ENCODE measurements at places on chromosomes 2 and 18.
A peak's percentile ranks its signal among the peaks of the same experiment; 100 is the strongest.

DNA sequence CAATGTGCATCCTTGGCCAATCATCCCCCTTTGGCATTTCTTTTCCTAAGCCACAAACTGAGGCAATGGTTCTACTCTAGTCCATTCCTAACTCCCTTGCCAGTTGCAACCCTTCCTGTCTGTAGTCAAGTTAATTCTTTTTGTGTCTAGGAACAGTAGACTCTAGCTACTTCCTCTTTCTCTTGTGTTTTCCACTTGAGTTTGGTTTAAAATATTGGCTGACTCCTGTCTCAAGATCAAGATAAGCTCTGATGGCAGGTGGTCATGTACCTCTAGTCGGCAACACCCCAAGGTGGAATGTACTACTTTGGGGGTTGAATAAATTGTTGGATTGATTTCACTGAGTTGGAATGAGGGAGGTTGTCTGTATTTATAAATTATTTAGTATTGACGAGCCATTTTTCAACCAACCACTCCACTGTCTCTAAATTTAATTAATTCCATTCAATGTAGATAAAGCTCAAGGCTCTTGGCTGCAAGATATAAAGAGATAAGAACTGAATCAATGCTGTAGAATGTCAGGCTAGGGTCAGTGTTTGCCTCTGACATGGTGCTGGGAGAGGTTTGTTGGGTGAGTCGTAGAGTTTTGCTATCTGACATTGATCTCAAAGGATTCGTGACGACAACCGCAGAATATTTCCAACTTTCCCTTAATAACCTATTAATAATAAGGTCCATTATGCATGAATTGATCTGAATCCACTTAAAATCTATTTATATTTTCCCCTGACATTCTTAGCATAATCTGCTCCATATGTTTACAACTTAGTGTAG lies 188.7 kb upstream of the APCDD1 start:
- DNase-seq: no peak

- no peak for DNase-seq
Measured at GRCh38 chr2:207223051-207223450, 57.3 kb upstream of the KLF7 start.

- DNase-seq: no peak
Measured at GRCh38 chr2:43408407-43409160, 182.2 kb upstream of the ZFP36L2 start.

GRCh38 chr2:226440127-226440918 lies 359.3 kb downstream of the IRS1 start:
- DNase-seq: no peak

DNA sequence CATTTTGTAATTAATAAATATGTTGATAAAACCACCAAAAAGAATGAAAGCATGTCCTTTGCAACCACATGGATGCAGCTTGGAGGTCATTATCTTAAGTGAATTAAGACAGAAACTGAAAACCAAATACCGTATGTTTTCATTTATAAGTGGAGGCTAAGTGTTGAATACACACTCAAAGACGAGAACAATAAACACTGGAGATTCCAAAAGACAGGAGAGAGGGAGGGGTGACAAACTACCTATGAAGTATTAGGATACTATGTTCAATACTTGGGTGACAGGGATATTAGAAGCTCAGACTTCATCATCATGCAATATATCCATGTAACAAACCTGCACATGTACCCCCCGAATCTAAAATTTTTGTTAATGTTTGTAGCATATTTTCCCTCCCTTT lies 7.0 kb downstream of the ERLEC1 start:
- no peak for DNase-seq

DNA sequence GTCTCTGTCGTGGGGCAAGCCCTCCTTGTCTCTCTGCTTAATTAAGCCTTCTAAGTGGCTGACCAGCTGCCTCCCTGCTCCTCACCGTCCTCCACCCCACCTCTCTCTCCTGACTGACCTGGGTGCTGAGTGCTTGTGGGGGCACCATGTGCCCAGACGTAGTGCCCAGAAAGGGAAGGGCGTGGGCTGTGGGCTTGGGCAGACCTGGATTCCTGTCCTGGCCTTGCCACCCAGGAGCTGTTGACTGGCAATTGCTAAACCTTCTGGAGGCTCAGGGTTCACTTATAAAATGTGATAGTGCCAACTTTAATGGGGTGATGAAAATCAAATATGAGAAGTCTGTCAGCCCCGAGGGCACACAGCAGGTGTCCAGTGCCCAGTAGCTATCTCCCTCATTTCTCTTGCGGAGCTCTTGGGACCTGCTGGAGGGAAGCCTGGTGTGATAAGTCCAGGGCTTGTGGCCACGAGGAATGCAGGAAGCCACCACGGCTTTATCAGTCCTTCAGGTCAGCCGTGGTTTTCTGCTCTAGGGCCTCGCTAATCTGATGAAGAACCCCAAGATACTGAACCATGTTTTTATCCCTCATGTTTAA lies 22.0 kb upstream of the INHBB start:
- no peak for DNase-seq

DNA sequence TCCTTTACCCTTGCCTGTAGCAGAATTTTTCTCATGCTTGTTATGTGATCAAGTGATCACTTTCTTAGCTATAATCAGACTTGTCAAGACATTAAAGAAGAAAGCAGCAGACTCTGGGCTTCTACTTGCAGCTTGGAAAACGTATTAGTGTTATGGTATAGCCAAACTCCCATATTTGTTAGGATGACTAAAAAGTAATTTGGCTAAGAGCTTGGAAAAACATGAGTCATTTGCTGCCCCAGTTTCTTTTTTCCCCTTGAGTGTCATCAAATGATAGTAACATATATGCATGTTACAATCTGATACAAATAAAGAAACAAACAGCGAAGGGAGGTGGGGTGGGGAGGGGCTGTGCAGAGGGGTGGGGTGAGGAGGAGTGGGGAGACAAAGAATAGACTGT lies 155.5 kb downstream of the IKZF2 start:
- DNase-seq: no peak

- no peak for DNase-seq
Measured at GRCh38 chr2:193679847-193680246, 1485.1 kb upstream of the TMEFF2 start.

DNA sequence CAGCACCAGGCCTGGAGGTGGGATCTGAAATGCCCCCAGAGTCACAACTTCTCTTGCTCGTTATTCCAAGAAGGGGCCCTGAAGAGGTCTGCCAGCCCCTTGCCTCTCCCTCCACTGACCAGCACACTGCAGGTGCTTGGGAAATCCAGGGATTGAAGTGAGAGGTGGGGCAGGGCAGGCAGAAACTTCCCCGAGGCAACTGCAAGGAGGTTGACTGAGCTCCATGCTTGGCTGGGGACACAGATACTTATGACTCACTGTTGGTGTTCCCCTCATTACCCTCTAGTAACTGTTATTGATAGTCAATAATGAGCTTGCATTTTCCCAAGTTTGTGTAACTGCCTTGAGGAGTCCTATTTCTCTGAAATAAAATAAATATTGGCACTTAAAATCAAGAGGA lies 47.5 kb downstream of the MARCO start:
- no peak for DNase-seq

- no peak for DNase-seq
Measured at GRCh38 chr2:10281891-10282290, 20.8 kb upstream of the HPCAL1 start.

DNA sequence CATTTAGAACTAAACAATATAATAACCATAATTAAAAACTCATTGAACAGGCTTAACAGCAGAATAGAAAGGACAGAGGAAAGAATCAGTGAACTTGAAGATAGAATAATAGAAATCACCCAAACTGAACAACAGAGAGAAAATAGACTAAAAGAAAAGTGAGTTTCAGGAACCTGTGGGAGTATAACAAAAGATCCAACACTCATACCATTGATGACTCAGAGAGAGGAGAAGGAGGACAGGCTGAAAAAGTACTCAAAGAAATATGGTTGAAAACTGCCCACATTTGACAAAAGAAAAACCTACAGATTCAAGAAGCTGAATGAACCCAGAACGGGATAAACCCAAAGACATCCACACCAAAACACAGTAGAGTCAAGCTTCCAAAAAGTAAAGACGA lies 54.2 kb upstream of the FMNL2 start:
- no peak for DNase-seq

DNA sequence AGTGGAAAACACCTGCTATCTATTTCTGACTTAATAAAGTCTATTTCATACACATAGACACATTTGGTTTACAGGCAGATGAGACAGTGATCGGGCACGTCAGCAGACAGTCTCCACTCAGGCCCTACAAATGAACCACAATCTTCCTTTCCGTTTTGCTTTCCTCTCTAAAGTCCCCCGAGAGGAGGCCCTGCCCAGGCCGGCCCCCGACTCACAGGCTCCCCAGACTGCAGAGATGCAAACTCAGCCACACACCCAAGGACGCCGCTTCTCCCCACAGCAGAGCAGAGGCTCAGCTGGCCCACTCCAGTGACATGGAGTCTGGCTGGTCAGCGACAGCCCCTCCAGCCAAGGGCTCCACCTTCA lies 9.3 kb upstream of the MTERF4 start:
- no peak for DNase-seq

DNA sequence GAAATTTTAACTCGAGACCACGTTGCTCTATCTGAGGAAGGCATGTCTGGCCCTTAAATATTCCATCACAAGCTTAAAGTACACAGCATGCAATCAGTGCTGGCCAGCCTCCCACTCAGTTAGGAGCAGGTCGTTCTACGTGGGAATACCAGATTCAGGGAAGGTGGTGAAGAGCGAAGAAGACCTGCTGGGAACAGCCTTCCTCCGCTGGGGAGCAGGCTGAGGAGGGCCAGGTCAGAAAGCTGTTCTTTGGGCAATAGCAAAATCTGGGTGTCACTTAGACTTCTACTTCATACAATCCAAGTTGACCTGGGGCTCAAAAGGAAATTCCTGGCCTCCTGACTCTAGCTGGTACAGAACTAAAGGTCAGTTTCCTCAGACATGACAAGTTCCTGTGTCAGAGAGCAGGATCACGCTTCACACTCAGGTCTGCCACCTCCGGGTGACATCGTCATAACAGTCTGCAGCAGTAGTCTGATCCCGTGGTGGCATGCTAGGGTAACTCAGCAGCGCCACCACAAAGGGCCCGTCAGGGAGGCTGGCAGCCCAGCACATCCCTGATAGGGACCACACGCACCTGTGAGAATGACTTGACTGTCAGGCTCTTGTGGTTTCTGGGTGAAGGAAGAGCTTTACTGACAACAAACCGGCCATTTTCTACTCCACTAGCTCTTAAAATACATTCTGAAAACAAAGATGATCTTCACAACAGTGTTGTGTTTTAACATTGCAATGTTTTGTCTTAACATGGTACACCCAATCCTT lies 35.2 kb upstream of the NAPG start:
- DNase-seq: peak; percentile 24

DNA sequence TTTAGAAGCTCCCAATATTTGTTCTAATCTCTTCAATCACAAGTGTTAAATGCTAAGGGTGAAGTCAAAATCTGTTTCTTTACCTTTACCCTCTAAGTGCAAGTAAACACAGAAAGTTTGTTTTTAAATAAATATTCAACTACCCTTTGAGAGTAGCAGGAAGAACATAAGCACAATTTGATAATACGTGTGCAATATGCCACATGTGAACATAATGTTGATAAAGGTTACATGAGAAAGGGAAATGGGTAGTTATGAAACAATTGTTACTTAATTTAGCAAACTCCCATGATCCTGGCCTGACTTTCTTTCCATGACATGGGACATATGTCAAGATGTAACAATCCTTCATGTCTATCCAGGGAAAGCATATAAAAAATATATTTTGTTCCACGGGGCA lies 7.1 kb downstream of the SPRED2 start:
- DNase-seq: no peak

GRCh38 chr2:44941551-44942234 lies at the start of gene SIX3:
Gene SIX3 (plus strand): TSS chr2:44941702. CDS start chr2:44942105, 403 bp downstream.
- DNase-seq: no peak

DNA sequence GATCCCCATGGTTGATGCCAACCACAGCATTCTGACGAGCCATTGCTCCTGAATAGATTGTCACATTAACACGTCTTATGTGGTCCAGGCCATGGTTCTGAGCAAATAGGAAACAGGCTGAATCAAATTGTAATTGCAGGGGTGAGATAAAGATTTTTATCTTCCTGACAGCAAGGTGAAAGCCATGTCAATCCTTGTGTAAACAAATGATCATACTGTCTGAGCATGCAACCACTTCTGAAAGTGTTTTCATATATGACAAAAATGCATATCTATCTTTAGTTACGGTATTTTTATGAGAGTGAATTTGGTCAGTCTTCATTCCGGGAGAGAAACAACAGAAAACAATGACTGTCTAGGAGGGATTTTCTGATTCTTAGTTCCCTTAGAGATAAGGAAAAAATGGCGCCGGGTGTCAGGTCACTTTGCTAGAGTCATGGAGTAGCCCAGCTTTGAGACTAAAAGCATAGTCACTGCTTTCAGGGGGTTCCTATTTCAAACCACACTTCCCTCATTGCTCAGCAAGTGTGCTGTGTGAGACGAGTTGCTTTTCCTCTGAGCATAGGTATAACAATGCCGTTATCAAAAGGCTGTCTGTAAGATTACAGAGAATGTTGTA lies 958.9 kb downstream of the DCDC2C start:
- DNase-seq: no peak

DNA sequence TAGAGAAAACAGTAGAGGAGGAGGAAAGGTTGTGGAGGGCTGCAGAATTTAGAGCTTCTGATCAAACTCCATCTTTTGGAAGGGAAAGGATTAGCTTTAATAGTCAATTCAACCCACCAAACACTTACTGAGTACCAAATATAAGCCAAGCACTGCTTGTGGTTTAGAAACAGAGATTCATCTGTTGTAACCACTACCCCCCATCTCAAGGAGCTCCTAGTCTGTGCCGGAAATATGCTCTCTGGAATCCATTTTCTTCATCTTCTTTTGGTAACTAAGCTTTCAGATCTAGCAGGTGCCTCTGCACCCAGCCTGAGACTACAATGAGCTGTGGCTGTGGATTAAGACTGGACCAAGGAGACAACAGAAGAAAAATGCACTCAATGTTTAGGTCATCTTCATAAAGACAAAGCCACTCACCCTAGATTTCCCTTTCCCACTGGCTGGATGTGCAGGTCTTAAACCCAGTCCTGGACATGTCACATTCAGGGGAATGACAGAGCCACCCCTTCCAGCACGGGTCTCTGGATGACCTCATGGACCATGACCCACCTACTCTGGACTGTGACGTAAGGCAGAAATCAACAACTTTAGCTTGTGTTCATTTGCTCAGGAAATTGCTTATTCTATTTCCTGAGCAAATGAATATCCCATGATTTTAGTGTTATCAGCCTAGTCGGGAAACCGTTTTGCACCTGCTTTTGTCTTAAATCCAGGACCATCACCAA lies 52.9 kb downstream of the EPB41L3 start:
- no peak for DNase-seq

DNA sequence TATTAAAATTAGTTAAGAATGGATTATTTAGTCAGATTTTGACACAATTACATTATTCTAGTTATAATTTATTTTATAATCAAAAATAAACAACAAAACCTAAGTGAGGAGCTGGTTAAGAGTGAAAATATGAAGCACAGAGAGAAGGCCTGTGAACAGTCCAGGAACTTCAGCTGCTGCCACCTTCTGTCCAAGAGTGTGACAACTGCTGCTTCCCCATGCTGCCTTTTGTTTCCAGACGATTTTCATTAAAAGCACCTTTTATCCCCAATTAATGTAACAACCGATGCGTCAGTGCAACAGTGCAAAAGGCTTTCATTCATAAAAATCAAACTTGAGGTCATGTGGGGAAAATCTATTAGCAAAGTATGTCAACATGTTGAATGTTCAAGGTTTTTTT lies 363.6 kb downstream of the CTNNA2 start:
- no peak for DNase-seq
